ENCODE measurements at places on chromosomes 11 and 22.
A peak's percentile ranks its signal among the peaks of the same experiment; 100 is the strongest.

GRCh38 chr11:44266056-44266780, 43.7 kb downstream of the ALX4 start:
- DNase-seq, result peak; percentile 3

DNA sequence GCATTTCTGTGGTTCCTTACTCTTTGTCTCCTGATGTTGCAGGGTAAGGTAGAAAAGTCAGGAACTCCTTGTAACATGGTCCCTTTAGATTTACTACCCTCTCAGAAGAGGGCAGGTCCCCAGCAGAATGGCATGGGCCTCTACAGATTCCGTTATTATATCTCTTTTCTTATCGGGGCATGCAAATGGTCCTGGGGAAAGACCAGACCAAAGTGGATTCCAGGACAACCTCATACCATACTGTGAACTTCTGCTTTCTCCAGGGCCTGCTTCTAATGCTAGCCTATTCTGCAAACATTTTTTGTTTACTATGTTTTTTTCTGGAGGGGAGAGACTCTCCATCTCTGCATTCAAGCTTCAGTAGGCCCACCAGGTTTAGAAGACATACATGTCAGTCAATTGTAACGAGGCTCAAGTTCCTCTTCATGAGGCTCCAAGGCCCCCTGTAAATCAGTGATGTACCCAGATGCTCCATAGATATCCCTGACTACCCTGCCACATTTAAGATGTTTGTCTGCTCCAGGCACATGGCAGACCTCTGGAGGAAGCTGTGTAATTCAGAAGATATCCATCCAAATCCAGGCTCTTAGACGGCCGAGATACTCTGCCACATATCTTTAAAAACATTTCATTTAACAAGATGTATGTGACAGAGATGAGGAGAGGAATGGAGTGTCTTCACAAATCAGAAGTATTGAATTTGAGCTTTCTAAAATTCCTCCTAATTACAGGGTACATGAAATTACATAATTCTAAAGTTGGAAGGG, 8.5 kb upstream of the ME3 start:
- DNase-seq, result no peak

DNA sequence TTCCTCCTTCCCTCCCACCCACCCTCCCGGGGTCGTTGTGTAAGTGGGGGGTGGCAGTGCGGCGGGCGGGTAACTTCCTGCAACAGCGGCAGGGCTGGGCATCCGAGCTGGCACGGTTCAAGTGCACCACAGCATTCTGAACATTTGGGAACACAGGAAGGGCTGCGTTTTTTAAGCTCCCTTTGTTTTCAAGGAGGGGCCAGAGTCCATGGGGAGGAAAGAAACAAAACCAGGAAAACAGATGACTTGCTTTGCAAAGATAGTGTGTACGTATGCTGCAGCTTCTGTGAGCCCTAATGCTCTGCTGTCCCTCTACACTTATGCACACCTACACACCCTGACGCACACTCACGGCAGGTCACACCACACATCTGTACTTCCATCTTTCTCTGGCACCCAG, 152.5 kb downstream of the FBXO7 start:
- DNase-seq, result no peak

DNA sequence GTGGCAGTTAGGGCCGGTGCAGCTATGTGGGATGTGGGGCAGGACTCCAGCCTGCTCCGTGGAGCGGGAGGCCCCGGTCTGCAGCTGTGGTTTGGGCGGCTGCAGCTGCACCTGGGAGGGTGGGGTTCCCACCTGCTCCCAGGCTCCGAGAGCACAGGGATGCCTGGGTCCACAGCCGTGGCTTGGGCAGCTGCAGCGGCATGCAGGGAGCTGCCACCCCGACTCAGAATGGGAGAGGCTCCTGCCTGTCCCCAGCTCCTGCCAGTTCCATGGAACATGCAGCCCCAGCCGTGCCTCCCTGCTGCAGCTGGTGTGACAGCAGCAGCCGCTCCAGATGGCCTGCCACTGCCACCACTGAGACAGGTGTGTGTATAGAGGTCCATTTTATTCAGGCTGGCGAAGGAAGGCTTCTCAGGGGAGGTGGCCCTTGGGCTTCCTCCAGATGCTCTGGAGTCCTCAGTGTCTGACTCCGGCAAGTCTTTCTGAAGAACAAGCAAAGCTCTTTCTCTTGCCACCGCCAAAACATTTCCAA, 21.8 kb upstream of the UPK3A start:
- DNase-seq, result no peak

GRCh38 chr11:130478881-130479280, 30.4 kb downstream of the ADAMTS15 start:
- no peak for DNase-seq

DNA sequence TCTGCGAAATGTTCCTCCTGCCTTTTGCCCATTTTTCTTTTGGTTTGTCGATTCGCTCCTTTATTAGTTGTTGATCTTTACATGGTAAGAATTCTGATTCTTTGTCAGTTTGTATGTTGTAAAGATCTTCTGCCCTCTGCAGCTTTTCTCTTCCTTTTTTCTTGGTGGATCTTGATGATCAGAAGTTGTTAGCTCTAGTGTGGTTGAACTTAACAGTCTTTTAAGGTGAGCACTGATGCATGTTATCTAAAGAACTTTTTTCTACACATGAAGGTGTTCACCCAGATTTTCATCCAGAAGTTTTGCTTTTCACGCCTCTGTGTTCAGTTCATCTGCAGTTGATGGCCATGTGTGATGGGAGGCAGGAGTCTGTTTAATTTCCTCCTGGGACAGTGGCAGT, 133.7 kb downstream of the TBC1D22A start:
- DNase-seq, result no peak

DNA sequence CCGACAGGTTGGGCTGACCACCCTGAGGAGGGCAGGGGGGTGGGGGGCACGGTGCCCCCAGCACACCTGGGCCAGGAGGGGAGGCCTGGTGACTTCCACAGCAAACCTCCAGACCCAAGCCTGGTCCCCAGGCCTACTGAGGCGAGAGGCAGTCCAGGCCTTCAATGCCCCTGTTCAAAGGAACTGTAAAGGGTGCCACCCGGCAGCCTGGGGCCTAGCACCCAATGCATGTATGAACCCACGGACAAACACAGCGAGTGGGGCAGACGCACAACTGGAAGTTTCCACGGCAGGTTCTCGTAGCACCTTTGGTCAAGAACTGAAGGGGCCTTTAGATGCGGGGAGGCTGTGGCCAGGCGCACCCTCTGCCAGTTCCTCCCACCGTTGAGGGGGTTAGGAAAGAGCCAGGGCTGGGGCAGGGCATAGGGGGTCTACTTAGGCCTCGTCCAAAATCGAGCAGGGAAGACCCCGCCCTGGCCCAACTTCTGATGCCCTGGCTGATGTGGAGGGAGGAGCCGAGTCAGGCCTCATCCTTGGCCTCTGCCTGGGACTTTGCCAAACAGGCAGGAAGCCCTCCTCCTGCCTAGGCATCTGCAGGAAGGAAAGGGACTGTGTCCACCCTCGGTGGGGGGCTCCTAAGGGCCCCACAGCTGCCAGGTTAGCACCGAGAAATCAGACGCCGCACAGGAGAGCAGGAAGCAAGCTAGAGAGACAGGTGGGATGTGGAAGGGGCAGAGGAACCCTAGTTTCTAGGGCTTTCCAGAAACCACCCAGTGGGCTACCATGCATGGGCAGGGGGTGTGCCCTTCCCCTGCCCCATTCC, 6.6 kb downstream of the CBX6 start:
- no peak for DNase-seq

DNA sequence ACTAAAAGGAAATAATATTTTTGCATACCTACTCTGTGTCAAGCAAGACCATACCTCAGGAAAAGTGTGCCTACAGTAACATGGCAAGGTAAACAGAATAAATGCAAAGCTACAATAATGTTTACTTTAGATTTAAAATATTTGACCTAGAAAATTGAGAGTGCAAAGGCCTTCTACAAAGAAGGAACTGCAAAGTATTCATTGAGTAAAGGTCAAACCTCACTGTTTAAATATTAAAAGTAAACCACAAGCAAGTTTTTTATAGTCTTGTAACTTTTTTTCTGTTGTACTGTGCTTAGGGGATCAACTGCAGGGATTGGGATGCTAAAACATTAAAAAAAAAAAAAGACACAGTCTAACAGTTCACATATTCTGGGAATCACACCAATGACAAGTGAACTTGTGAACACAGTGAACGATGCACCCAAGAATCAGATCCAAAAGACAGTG, 48.8 kb downstream of the CWF19L2 start:
- no peak for DNase-seq

DNA sequence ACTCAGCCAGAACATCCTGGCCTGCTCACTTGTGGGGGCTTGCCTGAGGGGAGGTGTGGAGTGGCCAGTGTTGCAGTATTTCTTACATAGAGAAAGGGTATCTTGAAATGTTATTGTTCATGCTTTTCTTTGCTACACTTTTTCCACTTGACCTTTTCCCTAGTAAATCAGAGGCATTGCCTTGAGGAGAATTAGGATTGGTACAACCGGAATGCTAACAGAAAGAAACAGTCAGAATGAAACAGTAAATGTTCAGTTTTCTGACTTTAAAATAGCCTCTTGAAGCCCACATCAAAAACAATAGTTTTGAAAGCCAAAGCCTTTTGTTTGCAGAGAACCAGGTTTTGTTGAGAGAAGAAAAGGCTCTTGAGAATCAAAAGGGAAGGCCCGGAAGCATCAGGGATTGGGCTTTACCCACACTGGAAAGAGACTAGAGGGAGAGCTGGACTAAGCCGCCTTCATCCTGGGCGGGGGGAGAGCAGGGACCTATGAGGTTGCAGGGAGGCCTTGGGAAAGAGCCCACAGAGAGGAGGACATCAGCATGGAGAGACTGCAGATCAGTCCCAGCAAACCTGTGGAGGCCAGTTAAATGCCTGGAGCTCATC, 12.4 kb downstream of the ADM start:
- DNase-seq, result no peak

GRCh38 chr11:36039471-36039870, 95.6 kb downstream of the LDLRAD3 start:
- no peak for DNase-seq

GRCh38 chr11:108221371-108221770, 1.1 kb downstream of the NPAT start:
- no peak for DNase-seq

DNA sequence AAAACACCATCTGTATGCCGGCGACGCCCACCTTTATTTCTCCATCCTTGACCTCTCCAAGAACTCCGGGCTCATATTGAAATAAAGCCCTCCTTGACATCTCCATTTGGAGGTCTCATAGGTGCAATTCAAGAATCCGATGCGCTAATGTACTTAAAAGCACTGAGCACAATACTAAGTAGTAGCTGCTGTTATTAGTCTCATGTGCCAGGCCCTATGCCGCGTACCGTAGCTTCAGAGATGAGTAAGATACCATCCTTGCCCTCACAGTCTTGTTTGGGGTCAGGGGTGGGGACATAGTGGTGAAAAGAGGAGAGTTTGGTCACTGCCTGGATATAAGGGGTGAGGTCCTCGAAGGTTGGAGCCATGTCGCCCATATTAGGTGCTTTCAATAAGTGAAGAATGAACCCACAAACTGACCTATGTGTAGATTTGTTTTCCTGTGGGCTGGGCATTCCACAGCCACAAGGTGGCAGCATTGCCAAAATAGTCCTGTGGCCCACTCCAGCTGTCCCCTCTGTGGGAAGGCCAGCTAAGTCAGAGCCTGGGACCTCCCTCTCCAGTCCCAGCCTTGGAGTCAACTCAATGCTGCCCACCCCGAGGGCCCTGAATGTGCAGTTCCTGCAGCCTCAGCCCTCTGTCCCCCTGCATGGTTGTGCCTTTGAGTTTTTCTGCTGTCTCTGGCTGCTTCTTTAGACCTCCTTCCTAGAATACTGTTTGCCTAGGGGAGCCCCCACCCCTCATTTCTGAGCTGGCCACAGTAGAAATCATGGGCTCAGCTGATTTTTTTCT, 6.5 kb downstream of the DCPS start:
- DNase-seq, result peak; percentile 73

GRCh38 chr22:27154717-27155116, 497.3 kb downstream of the MIAT start:
- no peak for DNase-seq

- DNase-seq, result peak; percentile 57
Measured at GRCh38 chr22:44329179-44329796, 16.5 kb upstream of the SHISAL1 start.

DNA sequence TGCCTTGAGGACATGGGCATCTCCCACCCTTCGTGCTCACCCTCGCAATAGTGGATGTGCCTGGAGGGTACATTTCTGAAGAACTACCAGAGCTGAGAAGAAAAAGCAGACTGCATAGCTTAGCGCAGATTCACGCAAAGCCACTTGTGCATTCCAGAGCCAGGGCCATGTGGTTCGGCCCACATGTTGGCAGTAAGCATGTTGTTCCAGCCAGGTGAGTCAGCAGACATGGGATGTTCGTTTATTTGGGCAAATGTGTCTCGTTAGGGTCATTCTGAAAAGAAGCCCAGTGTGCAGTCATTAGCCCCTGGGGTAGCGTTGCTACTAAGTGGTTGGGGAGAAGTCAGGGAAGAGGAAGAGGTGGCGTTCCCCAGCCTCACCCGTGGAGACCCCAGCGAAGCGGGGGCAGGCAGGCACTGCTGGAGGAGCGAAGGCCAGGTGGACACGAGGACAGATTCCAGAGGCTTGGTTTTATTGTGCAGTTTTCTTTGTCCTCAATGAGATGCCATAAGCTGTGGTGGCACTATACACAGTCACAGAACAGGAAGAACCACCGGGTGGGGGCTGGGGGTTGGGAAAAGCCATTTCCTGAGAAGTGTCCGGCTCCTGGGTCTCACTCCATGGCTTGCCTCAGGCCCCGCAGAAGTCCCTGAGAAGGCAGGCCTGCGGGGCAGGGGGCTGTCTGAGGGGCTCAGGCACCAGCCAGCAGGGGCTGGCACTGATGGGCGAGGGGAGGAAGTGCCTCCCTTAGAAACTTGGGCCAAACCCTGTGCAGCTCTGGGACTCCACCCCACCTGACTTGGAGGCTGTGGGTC, 5.0 kb downstream of the THY1 start:
- no peak for DNase-seq

DNA sequence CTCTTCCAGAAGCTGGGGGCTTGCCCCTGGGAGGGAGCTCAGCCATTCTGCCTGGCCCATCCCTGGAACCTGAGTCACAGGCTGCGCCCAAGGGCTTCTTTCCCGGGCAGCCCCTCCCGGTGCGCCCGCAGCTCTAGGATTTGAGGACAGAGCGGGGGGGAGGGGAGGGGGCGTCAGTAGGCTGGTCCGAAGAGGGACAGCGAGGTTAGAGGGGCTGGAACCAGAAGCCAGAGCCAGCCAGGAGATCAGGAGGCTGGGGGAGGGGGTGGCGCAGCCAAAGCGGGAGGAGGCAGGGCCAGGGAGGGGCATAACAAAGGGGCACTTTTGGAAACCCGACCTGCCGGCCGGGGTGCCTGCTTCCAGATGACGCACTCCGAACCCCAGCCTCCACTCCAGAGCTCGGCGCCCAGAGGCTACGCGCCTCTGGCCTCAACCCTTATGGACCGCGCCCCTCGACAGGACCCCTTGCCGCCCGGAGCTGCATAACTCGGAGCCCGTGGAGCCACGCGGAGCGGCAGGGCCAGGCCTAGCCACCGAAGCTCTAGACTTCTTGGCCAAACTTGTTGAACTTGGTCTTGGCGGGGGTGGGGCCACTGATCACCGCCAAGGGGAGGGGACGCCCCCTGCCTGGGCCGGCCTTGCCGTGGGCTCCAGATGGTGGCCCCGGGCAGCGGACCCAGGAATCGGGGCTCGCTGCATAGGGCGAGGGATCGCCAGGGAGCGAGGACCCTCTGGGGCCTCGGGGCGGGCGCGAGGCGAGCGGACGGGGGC, 744 bp downstream of the PACSIN3 start:
- DNase-seq, result peak; percentile 33

Data from activated T-cell treated with anti-CD3 and anti-CD28 coated beads, Interleukin-2, amount 50 U/mL, for 48 hours (primary cell).